Central memory CD4-positive, alpha-beta T cell (primary cell): ENCODE measurements at places on chromosomes 5 and 9.

- DNase-seq = no peak
Measured at GRCh38 chr5:61534481-61535267, 202.6 kb downstream of the ZSWIM6 start.

GRCh38 chr5:100800562-100800961 lies 102.5 kb downstream of the ST8SIA4 start:
- DNase-seq = no peak

DNA sequence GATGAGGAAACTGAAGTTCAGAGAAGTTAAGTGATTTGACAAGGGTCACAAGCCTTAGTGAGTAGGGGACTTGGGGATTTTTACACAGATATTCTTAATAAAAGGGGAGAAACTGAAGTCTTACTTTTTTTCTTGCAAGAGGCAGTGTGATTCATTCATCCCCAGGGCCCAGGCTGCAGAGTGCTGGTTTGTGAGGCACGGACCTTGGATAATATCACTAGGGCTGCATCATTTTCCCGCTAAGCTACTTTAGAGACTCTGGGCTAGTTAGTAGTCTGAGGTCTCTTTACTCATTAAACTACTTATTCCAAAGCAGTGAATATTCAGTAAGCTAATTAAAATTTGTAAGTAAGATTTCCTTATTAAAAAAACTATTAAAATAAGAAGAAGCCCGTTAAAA lies 195.0 kb downstream of the PBX3 start:
- DNase-seq = no peak

DNA sequence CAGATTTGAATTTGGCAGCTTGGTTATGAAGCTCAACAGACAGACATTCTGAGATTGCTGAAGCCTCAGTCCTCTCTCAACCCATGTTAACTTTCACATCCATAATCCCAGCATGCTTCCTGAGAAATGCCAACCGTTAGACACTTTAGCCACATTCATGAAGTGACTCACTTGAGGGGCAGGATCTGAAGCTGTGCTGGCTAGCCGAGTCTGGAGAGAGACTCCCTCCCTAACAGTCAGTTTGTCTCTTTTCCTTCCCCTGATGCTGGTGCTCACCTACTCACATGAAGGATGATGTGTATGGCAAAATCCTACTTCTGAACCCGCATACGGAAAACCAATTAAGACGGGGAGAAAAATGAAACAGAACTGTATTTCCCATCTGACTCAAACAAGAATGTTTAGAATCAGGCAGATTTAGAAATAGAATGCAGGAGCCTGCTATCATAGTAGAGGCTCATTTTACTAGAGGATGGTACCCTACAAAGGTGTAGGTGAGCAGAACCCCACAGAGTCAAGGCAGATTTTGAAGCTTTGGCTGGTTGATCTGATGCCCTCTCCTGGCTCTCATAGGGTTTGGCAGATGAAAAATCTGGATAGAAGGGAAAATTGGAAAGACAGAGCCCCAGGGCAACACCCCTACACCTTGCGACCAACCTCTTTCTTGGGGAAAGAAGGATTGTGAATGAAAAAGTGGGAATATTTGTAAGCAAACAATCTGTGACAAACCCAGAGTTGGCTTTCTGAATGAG lies 150.9 kb upstream of the LHFPL2 start:
- no peak for DNase-seq

DNA sequence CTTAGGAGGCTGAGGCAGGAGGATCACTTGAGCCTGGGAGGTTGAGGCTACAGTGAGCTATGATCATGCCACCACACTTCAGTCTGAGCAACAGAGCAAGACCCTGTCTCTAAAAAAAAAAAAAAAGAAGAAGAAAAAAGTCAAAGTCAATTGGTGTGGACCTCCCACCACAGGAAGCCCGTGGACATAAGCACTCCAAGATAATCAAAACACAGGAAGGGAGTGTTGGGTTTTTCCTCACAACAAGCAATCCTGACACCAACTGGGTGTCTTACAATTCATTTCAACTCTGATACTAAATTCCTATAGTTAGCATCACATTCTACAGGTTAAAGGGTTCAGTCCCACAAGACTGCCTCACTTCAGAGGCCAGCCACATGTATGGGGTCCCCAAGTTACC lies 70.7 kb downstream of the PDE6A start:
- no peak for DNase-seq

DNA sequence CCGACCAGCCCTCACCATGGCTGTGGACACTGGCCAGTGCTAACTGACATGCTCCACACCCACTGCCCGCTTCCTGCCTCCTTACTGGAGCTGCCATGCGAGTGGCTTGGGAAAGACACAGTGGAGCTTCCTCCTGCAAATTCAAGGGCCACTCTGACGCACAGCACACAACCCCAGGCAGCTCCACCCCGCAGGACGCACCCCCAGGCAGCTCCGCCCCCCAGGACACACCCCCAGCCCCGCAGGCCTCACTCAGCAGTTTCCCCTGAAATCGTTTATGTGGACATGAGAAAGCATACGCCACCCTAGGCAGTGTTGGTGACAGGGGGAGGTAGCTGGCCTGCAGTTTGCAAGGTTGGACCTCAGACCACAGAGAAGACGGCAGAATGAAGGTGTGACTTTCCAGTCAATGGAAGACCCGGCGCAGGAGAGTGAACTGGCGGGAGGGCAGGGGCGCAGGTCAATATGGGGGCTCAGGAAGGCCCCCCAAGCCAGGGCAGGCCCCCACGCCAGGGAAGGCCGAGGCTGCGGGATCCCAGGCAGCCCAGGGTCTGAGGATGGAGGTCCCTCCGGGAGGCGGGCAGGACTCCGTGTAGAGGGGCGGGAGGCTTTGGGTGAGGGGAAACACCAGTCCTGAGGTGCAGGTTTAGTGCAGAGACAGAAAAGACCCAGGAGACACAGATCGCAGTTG lies 21.6 kb downstream of the LPCAT1 start:
- peak; percentile 17 for DNase-seq

DNA sequence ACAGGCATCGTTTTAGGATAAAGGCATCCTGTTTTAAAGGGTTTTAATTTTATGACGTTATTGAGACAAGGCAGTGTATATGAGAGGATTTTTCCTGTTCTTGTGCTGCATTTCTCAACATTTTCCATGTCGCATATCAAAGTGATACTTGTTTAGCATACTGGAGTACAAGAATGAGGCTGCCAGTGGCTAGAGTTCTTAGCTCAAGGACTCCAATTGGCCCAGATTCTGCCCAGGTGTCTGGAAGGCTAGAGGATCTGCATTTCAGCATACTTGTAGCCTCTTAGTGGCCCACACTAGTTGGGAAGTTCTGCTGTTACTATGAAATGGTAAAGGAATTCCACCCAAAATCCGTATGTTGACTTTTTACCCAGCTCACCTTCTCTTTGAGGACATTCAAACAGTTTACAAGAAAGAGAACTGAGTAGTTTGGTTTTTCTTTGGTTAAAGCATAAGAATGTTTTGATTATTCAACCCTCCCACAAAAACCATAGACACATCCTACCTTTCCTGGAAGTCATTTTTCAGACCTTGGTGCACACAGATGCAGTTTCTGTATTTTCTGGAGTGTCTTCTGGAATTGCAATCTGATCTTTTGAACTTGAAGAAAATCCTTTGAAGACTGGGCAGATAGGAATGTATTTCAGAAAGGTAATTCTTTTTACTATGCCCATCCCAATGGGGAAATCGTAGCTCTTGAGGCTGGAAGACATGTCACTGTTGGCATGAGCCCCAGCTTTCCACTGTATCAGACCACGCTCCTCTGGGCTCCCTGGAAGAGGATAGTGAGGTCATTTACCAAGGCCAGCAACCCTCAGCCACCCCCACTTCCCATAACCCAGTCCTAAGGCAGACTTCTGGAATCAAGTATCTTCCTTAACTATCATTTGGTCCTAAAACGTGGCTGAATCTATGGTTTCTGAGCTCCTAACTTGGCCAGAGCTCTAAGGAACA lies 11.3 kb downstream of the SLC23A1 start:
- DNase-seq = no peak

- no peak for DNase-seq
Measured at GRCh38 chr5:41929035-41929434, 4.0 kb downstream of the FBXO4 start.

DNA sequence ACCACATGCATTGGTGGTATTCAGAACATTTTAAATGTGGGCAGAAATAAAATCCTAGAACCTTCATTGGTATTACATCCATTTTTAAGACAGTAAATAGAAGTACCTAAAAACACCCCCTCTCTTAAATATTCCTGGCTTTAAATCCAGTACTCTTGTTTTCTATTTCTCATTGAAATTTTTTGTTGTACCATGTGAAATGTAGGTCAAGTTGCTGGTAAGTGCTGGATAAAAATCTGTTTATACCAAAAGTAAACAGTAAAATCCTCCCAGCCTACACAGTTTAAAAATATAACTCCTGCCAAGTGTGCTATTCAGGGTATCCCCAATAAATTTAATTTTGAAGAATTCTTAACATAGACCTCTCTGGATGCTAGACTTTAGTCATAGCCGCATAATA lies 75.0 kb upstream of the FST start:
- no peak for DNase-seq

DNA sequence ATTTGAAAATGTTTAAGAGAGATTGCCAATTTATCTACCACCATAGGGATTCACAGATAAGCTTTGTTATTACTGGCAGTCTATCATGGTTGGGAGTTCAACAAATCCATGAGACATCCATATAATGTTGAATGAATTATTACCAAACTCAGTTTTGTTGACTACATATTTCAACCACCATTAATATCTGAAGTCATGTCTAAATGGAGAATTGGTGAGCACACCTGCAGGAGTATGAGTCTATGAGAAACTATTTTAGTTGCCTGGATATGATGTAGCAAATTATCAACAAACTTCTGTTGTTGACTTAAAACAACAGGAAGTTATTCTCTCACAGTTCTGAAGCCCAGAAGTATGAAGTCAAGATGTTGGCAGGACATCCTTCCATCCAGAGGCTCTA lies 126.8 kb upstream of the FBXL7 start:
- no peak for DNase-seq

DNA sequence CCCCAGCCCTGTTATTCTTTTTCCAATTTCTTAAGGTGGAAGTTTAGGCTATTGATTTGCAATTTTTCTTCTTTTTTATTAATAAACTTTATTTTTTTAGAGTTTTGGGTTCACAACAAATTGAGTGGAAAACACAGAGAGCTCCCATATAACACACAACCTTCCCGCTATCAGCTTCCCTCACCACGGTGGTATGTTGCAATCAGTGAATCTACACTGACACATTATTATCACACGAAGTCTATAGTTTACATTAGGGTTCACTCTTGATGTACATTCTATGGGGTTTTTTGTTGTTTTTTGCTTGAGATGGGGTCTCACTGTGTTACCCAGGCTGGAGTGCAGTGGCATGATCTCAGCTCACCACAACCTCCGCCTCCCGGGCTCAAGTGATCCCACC lies 4.8 kb upstream of the NFX1 start:
- DNase-seq = no peak

GRCh38 chr9:121844098-121844497 lies 192.7 kb downstream of the DAB2IP start:
- no peak for DNase-seq

- no peak for DNase-seq
Measured at GRCh38 chr5:164301708-164302107, 796.3 kb downstream of the MAT2B start.

DNA sequence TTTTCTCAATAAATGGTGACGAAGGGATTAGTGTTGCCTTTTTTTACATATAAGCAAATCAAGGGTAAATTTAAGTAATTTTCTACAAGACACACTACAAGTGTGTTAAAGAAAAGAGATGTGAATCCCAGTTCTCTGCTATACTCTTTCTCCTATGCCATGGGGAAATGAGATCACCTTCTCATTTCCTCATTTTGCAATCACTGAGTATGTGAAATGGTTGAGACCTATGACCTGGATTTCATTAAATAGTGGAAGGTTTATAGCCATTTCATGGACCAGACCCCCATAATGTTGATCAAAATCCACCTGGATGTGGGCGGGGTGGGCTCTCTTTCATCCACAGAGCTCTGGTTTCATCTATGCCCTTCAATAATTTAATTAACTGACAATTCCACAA lies 66.9 kb upstream of the SLIT3 start:
- no peak for DNase-seq

- DNase-seq = peak; percentile 13
Measured at GRCh38 chr5:9538504-9538903, 7.4 kb downstream of the SEMA5A start.

- DNase-seq = no peak
Measured at GRCh38 chr5:93220431-93220830, 360.6 kb downstream of the NR2F1-AS1 start.

- DNase-seq = no peak
Measured at GRCh38 chr5:178325679-178326373, 93.2 kb upstream of the PHYKPL start.

DNA sequence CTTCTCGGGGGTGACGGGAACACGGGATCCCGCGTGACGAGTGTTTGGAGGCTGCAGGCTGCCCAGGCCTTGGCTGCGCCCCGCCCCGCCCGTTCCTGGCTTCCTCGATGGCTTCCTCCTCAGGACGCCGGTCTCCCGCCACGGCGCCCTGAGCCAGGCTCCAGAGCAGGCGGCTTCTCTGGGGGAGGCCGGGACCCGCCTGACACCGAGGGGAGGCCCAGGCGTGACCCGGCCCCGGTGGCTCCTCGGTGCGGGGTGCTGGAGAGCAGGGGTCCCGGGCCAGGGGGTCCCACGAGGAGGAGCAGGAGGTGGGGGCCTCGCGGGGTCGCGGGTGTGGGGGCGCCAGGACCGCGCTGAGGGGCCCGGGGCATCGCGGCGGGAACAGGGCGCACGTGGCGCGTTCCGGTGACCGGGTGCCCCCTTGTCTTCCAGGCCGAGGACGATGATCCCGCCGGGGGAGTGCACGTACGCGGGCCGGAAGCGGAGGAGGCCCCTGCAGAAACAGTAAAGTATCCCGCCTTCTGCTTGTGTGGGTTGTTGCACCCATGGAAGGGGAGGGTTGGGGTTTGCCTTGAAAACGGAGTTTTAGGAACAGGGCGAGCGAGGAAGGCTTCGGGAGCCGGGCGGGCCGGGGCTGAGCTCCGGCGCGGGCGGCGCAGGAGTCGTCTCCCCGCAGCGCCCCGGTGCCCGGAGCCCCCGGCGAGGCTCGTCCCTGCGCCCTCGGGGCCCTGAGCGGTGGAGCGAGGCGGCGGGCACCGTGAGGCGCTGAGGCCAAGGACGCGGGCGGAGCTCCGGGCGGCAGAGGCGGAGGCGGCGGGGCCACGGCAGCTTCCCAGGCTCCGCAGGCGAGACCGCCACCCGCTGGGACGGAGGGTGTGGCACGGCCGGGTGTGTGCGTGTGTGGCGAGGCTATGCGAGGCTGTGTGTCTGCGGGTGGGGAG lies 22.2 kb downstream of the AHRR start:
- DNase-seq = peak; percentile 14

DNA sequence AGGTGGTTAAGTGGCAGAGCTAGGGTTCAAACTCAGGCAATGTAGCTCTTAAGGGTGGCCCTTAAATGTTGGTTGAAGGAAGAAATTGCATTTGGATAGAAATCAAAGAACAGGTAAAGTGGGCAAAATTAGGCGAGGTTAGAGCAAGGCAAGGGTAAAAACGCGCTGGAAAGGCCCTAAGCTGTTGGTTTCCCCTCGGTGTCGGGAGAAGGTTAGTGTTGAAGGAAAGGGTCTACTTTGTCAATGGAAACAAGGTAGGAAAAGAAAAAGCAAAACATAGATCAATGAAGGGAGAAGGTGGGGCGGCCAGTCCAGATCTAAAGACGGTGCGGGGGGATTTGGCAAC lies 431 bp downstream of the FASTKD3 start:
- no peak for DNase-seq
